Endodermal cell (in vitro differentiated cells): ENCODE measurements at places on chromosomes 4 and X.
A peak's percentile ranks its signal among the peaks of the same experiment; 100 is the strongest.

GRCh38 chr4:7435471-7436061, 836 bp upstream of the PSAPL1 start:
- no peak for DNase-seq

GRCh38 chr4:911871-912490, 20.1 kb downstream of the GAK start:
- no peak for DNase-seq

- no peak for DNase-seq
Observed at GRCh38 chr4:22339491-22339890, 176.4 kb downstream of the ADGRA3 start.

DNA sequence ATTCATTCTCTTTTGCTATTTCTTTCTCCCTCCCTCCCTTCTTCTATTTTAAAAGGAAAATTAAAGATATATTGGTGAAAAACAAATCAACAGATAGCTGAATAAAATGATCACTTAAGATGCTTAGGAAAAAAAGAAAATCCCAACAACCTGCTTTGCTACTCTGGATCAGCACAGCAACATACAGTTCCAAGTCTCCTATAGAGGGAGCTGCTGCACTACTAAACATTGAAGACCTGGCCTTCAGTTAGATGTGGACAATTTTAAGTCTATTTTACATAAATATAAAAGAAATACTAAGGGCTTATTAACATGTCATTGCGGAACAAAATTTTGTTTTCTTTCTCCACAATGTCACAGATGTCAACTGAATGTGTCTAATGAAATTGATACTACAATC, 226.4 kb downstream of the MAGEB5 start:
- DNase-seq: no peak

- DNase-seq: peak; percentile 79
Observed at GRCh38 chr4:184171011-184171410, 46.7 kb downstream of the ENPP6 start.

GRCh38 chrX:39667736-39668482, 429.8 kb downstream of the BCOR start:
- DNase-seq: no peak

DNA sequence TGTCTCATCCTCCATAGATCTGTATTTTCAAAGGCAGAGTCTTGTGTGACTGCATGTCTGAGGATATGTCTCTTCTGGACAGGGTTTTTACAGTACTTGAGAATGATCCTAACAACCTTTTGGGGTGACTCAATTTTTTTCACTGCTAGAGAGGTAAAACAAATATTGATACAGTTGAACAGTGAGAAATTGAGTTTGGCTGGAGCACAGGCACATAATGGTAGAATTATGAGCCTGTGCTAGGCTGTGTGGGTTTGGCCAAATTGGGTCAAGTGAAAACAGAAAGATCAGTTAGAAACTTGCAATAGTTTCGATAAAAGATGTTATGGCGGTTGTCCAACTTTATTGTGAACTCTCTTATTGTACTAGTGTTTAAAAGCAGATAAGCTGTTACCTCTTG, 23.3 kb upstream of the EOLA2 start:
- no peak for DNase-seq

DNA sequence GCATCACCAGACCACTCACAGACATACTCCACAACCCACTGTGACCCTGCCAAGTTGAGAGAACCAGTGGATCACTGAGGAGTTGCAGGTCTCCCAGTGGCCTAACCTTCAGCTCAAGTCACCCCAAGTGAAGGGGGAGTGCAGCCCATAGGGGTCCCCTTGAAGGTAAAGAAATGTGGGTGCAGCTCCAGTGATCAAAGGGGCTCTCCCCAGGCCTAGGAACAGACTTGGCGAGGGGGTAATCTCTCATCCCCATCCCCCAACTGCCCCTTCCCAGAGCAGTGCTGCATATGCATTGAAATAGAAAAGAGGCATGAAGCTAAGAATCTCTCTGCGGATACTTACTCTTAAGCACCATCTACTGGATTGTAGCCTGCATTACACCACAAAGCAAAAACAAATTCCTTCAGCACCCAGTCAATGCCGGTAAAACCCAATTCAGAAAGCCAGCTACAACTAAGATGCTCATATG, 27.0 kb downstream of the MAGEE1 start:
- peak; percentile 70 for DNase-seq

DNA sequence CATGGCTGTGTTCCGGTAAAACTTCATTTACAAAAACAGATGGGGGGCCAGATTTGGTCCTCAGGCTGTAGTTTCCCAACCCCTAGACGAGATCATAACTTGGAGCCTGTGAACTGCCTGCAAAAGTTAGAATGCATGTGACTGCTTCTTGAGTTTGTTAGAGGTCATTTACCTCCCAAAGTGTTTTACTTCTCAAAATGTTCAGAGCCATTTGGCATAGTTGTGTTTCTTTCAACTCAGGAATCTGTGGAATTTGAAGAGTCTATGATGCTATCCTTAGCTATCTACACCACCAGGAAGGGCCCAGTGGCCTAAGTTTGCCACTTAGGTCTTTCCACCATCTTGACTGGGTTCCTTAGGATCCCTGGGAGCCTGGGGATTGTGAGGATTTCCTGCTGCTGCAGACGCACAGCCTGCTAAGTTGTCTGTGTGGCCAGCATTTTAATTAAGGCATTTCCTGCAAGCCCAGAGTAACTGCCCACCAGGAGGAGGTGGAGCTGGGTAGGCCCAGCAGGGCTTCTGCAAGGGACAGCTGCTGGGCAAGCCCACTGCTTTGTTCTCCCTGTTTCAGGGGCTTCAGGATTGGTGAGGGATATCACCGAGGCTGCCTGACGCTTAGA, 53.1 kb downstream of the CCNI start:
- DNase-seq: peak; percentile 84

GRCh38 chr4:87240341-87240740, 19.9 kb upstream of the KLHL8 start:
- DNase-seq: no peak

DNA sequence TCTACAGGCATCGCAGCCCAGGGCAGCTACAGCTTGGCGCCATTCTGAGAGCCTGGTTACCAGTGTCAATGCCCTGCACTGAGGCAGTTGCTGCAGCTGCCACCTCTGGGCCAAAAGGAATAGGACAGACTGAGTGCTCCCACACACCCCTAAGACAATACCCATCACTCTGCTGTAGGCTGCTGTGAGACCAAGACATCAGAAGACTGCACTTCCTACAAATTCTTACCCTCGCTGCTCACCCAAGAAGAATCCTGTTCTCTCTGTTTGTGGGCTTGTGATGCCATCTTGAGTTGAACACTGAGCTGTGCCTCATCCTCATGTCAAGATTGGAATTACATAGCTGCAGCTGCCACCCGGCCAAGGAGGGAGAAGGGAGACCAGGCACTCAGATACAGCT, 1847.0 kb upstream of the PCDH10 start:
- peak; percentile 61 for DNase-seq

GRCh38 chr4:104302731-104303130, 192.0 kb downstream of the CXXC4 start:
- DNase-seq: no peak

- DNase-seq: no peak
Observed at GRCh38 chrX:75086731-75087195, 69.3 kb downstream of the ABCB7 start.

DNA sequence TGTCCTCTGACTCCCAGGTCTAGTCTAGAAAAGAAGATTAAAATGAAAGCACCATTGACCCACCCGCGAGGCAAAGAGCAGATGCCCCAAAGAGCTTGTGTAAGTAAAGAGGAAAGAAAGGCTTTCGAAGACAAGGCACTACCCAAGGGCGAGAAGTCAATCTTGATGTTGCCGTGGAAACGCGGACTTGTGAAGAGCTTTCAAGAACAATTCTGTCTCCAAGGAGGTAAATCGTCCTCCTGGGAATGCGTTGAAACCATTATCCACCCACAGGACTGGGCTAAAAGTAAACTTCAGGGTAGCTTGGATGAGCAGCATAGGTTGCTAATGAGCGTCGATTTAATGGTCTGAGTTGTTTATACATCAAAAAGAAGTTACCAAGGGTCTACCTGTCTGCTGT, 189.3 kb downstream of the DHRSX start:
- peak; percentile 89 for DNase-seq

DNA sequence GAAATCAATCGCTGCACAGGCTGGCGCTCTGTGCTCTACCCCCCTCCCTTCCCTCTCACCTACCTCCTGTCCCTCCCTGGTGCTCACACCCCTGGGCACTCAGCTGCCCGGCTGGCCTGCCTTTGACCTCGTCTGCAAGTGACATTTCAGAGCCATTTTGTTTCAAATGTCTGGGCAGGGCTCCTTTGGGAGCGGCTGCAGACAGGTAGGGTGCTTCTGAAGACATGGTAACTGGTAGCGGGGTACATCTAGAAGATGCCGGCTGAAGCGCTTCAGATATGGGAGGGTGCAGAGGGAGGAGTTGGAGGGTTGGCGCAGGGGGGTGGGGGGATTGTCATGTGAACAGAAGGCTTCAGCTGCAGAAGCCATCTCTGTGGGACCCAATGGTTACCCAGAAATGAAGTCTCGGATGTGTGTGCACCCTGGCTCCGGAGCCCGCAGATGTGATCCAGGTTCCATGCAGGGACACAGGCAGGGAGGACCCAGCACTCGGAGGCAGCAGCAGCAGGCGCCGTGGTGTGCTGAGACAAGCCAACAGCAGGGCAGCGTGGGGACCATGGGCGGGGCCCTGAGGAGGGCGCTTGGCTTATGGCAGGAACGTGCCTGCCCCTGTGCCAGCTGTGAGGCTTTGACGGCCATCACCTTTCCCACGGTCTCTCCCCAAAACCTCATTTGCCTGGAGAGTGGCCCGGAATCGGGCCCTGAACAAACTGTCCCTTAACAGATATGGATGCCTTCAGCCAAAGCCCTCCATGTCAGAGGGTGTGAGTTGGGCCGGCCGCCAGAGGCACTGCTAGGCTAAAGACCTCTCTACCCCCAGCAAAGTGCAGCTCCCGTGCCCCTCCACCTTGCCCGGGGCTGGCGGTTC, 7.6 kb upstream of the DUSP9 start:
- no peak for DNase-seq

GRCh38 chr4:177339477-177340374, 30.1 kb downstream of the NEIL3 start:
- no peak for DNase-seq

DNA sequence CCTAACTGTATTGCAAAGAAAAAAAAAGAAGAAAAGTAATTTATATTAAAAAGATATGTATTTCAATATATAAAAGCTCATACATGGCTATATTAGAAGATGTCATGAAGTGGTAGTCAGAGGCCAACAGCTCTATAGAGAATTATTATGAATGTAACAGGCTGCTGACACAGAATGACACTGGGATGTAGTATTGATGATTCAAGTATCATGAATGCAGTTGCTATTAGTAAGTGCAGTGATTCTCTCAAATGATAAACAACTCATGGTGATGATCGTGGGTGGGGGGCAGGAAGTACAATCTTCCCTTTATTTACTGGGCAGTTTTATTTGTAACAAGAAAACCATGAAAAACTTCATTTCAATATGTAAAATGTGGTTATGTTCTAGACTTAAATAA, 124.6 kb downstream of the COL4A6 start:
- no peak for DNase-seq

DNA sequence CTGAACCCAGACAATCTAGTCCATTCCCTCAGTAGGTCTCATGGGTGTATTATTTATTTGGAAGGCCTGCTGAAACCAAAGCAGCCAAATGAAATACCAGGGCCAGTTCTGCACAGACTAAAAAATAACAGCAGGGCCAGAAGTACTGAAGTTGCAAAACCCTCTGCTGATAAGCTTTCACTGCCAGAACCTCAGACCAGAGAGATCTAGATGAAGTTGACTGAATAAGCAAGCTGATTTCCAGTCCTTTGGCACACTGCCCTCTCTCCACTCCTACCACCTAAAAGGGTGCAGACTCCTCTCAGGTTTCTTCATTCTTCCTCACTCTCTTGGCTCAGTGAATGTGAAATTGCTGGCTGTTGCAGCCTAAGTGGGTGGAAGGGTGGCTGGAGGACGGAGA, 276.7 kb upstream of the KLF3 start:
- no peak for DNase-seq

- no peak for DNase-seq
Observed at GRCh38 chr4:148004228-148004857, 272.5 kb downstream of the ARHGAP10 start.

DNA sequence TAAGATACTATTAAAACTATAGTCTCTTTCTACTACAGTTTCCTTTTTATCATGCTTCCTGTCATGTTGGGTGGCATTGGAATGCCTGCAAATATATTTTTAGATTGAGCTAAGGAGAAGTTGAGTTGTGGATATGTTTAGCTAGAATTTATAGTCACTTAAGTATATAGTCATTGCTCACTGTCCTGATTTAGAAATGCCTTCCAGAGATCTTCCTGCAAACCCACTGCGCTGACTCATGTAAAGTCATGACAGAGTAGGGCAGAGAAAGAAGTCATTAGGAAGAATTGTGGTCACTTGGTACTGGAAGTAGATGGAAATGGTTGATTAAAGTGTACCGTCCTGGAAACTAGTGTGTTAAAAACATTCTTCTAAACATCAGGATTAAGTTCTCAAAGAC, 490.3 kb upstream of the PABPC4L start:
- DNase-seq: no peak

GRCh38 chr4:10963958-10964703, 279.6 kb upstream of the CLNK start:
- DNase-seq: peak; percentile 62

- DNase-seq: no peak
Observed at GRCh38 chr4:153045111-153045982, 109.2 kb downstream of the FHDC1 start.

GRCh38 chrX:152445926-152446325, 5.2 kb downstream of the GABRA3 start:
- no peak for DNase-seq

- DNase-seq: no peak
Observed at GRCh38 chr4:126136922-126137781, 822.4 kb downstream of the FAT4 start.

DNA sequence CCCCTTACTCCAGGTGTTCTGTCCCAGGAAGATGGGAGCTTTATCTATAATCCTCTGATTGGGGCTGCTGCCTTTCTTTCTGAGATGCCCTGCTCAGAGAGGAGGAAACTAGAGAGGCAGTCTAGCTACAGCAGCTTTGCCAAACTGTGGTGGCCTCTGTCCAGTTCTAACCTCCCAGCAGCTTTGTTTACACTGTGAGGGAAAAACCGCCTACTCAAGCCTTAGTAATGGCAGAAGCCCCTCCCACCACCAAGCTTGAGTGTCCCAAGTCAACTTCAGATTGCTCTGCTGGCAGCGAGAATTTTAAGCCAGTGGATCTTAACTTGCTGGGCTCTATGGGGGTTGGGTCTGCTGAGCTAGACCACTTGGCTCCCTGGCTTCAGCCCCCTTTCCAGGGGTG, 394.9 kb upstream of the PABPC5 start:
- peak; percentile 41 for DNase-seq

DNA sequence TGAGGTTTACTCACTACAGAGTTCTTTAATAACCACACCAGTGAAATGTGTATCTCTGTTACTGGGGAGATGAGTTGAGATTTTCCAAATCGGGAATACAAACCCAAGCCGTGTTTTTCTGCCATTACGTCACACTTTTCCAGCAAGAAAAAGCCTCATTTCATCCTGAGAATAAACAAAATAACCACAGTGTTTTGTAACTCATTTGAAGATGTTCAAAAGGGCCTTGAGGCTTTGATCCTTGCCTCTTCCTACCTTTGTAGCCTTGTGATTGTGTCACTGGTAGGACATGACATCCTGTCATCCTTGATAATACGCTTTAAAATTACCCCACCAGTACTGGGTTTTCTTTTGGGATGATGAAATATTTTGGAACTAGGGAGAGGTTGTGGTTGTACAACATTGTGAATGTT, 2.9 kb downstream of the USP11 start:
- DNase-seq: no peak

GRCh38 chr4:79700356-79700755, 292.3 kb upstream of the GK2 start:
- no peak for DNase-seq
